ENCODE measurements at places on chromosomes 2 and 18.
A peak's percentile ranks its signal among the peaks of the same experiment; 100 is the strongest.

DNA sequence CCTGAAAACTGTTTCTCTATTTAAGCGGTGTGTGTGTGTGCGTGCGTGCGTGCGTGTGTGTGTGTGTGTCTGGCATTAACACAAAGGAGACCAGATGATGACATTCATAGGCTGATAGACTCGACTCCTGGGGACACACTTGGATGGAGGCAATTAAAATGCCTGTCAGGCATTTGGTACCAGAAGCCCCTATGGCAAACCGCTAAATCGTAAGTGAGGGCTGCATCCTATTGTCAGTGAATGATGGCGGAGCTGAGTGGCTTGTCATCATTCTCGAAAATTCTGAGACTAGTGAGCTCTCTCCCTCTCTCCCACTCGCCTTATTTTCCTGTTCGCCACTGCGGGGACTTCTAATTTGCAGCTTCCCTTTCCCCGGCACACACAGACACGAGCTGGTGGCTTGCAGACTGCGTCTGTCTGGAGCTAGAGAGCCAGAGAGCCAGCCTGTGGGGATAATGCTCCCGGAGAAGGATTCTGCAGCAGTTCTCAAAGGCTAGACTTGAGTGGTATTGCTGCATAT lies 155.4 kb downstream of the MAP2 start:
- peak; percentile 68 for DNase-seq

- DNase-seq = no peak
Observed at GRCh38 chr18:11494107-11494506, 115.3 kb upstream of the SLC35G4 start.

DNA sequence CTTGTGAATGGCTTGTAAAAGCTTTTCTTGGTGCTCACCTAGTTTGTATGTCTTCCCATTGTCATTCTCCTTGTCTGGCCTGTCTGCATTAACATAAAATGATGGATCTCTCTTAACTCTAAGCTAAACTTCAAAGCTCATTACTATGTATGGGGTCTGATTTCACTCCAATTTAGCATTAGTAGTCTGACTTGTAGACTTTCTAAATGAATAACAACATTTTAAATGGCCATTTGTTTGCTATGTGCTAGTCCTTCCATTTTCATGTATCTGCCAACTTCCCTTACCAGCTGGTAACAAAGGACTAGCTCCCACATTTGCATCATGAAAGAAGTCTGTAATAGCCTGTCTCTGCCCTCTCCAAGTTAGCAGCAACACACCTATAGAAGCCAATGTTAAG lies 324.2 kb upstream of the RGPD4 start:
- DNase-seq = no peak

GRCh38 chr2:176743671-176744070 lies 468.9 kb upstream of the HNRNPA3 start:
- no peak for DNase-seq

DNA sequence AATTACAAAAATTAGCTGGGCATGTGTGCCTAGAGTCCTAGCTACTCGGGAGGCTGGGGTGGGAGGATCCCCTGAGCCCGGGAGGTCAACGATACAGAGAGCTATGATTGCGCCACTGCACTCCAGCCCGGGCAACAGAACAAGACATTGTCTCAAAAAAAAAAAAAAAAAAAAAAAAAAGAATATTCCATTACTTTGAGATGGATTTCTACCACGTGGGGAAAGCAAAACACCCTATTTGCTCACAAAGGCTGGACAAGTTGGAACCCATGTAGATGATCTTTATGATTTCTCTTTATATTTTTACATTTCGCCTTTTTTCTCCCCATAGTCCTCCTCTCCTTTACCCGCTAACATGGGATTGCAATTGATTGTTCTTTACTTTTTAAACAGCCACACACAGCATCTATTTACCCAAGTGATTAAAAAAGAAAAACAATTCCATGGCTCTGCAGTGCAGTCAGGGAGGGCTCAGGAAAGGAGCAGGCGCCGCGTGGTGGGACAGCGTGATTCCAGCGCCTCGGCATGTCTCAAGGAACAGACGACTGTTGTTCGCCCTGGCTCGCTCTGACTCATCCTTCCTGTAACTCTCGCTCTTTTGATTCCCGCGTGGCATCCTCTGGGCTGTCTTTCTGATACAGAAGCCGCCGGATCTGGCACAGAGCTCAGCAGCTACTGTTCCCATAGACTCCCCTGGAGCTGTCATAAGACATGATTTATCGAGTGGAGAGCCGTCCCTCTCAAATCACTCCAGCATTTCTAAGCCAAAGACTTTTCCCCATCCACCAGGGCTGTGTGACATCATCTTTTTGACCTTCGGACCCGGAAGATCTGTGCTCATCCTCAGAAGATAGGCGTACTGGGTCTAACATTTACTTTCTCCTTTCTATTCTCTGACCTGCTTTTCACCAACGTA lies 230.4 kb upstream of the AGAP1 start:
- no peak for DNase-seq

DNA sequence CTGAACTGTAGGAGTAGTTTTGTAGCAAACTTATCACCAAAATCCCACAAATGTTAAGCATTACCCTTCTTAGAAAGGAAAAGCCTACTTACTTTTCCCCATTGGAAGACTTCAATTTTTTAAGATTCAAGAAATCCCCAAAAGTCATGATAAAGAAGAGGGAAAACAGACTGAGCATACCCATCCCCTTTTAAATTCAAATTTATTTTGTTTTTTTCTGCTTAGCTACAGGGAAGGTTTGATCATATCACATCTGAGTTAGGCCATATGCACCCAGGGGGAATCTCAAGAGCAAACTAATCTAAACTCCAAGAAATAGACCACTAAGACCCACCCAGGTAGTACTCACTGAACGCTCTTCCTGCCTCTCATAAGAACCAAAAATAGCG lies 174.6 kb downstream of the TGIF1 start:
- no peak for DNase-seq

DNA sequence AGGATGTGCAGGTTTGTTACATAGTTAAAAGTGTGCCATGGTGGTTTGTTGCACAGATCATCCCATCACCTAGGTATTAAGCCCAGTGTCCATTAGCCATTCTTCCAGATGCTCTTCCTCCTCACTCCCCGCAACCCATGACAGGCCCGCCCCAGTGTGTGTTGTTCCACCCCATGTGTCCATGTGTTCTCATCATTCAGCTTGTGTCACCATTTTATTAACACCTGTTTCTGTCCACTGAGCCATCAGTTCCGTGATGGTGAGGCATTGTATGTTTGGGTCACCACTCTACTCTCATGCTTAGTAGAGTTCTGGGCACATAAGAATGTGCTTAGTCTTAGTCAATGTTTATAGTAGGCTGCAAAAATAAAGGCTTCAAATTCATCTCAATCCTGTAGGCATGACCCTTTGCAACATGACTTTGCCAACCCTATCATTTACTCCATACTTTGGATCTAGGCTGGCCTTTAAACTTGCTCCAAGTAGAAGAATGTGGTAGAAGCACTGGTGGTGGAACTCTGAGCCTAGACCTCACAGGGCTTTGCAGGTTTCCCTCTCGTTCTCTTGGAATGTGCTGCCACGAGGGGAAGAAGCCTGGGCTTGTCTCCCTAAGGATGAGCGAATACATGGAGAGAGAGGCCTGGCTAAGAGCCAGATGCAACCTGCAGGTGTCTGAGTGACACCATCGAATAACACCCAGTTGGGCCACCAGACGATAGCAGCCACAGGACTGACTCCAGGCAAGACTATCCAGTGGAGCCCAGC lies 161.5 kb downstream of the NAPG start:
- DNase-seq = no peak

DNA sequence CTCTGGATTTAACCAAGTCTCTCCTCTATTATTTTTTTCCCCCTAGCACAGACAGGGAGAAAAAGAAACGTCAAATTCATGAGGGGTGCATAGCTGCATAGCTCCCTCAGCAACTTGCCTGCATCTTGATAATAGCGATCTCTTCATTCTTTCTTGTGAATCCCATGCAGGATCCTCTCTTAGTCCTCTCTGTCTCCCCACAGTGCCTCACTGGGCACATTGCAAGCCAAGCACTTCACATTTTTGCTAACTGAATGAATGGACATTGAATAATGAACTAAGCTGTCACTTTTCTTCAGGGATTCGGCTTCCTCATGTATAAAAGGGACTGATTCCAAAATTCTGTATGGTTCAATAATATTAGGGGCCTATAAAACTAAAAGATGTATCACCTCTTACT lies 2.9 kb upstream of the EPB41L3 start:
- peak; percentile 42 for DNase-seq

DNA sequence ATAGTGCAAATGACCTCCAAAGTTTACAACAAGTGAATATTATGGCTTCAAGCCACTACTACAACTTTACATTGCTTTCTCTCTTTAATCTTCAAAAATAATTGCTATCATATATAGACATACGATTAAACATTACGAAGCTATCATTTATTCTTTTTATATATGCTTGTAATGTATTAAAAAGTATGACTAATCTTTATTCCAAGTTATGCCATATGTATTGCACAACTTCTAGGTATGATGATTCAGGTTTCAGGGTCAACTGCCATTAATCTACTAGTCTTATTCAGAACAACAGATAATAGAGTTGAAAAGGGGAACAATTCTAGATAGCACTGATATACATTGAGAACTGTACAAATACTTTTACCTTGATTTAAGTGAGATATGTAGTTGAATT lies 506.2 kb upstream of the TMEFF2 start:
- no peak for DNase-seq

DNA sequence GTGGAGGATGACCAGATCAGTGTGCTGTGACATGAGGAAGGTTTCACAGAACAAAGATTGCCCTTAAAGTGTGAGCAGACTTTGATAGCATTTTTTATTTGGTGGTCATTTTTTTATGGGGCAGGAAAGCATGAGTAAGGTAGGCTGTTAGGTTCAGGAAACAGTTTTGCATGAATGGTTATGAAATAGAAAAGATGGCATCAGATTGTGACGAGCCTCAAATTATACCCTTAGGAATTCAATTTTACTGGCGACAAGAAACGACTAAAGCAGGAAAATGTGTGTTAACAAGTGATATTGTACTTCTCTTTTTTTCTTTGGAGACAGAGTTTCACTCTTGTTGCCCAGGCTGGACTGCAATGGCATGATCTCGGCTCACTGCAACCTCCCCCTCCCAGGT lies 44.7 kb downstream of the PIK3C3 start:
- no peak for DNase-seq

- no peak for DNase-seq
Observed at GRCh38 chr2:146003337-146003736, 1483.4 kb upstream of the ZEB2 start.

DNA sequence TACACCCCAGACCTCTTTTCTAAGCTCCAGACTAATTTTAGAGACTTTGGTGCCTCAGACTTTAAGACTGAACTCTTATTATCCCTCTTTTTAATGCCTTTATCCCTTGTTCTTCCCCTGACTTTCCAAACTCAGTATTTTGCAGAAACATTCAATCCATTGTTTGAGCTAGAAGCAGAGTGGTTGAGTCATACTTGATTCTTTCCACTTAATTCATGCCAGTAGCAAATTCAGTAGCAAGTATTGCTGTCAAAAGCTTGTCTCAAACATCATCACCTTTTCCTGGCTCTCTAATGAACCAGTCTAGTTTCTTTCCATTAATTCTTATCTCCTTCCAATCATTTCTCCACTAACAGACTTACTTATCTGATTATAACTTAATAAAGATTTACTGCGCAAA lies 699.7 kb upstream of the ZNF804A start:
- DNase-seq = no peak

- DNase-seq = no peak
Observed at GRCh38 chr2:170991398-170992182, 62.5 kb downstream of the GORASP2 start.

DNA sequence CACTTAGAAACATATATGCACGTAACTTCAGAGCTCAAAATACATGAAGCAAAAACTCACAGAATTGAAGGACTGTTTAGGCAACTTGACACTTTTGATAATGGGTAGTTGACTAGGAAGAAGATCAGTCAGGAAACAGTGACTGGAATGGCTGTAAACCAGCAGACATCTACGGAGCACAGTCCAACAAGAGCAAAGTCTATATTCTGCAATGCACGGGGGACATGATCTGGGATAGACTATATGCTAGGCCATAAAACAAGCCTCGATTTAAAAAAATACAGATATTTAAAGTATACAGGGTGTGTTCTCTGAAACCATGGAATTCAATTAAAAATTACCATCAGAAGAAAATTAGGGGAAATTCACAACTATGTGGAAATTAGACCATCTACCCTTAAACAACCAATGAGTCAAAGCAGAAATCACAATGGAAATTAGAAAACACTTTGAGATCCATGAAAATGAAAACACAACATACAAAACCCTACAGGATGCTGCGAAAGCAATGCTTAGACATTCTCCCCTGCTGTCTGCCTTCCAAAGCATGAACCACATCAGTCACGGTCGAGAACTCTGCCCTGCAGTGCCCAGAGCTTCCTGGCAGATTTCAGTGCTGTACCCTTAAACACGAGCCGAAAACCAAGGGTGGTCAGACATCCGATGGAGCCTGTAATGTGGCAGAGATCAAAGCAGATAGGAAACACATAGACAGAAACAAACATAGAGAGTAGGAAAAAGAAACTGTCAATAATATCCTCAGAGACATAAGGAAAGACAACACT lies 651.9 kb upstream of the HS6ST1 start:
- no peak for DNase-seq

DNA sequence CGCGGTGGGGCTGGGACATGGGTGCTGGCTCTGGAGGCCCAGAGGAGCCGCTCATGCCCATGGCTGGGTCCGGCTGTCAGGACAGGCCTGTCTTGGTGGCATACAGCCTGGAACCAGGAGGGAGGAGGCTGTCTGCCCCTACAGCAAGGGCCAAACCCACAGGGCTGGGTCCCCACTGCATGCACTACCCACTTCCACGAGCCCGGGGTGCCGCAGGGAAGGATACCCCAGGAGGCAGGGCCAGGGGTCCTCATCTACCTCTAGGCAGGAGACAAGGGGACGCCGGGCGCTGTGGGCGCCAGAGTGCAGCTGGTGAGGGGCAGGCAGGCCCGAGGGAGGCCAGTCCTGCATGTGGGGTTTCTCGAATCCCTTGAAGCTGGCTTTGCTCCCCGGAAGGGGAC lies 95.1 kb upstream of the GPC1 start:
- DNase-seq = no peak

- DNase-seq = no peak
Observed at GRCh38 chr18:9775178-9775577, 67.1 kb downstream of the RAB31 start.

GRCh38 chr2:214019229-214019972 lies 391.5 kb upstream of the VWC2L start:
- DNase-seq = no peak

DNA sequence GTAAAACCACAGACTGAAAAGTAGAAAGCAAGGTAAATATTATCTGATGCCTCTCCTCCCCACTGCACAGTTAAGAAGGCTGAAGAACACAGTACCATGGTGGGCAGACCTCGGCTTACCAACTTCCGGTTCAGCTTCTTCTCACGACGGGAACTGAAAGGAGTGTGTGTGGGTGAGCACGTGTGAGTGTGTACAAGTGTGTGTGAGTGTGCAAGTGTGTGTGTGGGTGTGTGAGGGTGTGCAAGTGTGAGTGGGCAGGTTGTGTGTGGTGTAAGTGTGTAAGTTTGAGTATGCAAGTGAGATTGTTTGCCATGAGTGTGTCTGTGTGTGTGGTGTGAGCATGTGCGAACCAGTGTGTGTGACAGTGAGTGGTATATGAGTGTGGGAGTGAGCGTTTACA lies 103.5 kb downstream of the ADD2 start:
- no peak for DNase-seq

GRCh38 chr2:78992807-78993517 lies 32.5 kb upstream of the REG3G start:
- DNase-seq = peak; percentile 73

Data from WERI-Rb-1 (cell line).